ENCODE measurements at places on chromosomes 1 and 21.

- DNase-seq = no peak
Observed at GRCh38 chr1:51175278-51175677, 60.8 kb upstream of the RNF11 start.

DNA sequence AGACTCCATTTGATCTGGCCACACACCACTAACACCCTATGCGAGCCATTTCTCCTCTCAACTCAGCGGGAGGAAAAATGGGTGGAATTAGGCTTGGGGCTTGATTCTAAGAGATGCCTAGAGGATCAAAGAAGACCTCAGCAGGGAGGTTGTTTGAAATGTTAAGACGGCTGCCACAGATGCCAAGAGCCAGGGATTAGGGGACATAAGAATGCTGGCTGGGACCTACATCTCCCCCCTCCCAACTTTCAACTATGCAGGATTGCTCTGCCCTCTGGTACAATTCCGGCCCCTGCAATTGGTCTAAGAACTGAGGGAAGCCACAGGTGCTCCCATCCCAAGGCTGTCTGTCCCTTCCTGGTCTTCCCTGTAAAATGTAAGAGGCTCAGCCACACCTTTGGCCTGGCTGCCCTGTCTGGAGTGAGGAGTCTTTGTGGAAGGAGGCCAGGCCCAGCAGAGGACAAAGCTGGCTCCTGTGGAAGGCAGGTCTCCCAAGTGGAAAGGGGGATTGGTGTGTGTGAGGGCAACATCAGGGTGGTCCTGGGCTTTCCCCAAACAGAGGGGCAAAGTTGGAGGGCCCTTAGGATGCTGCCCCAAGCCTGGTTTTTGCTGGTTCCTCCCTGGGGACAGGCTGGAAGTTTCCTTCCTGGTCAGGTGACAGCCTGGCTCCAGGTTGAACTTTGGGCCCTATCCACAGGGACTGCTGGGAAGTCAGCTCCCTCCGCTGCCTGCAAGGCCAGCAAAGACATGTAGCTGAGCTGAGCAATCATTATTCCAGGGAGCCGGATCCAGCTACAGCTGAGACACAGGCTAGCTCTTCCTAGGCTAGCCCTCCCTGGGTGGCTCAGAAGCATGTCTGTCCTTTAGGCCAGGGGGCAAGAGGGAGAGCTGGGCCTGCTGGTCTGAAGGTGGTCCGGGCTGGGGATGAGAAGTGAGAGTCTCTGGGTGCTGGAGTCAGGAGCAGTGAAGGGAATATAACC, 34.5 kb upstream of the SYNC start:
- no peak for DNase-seq

GRCh38 chr21:28771790-28772501, 220.7 kb downstream of the LTN1 start:
- DNase-seq = no peak

DNA sequence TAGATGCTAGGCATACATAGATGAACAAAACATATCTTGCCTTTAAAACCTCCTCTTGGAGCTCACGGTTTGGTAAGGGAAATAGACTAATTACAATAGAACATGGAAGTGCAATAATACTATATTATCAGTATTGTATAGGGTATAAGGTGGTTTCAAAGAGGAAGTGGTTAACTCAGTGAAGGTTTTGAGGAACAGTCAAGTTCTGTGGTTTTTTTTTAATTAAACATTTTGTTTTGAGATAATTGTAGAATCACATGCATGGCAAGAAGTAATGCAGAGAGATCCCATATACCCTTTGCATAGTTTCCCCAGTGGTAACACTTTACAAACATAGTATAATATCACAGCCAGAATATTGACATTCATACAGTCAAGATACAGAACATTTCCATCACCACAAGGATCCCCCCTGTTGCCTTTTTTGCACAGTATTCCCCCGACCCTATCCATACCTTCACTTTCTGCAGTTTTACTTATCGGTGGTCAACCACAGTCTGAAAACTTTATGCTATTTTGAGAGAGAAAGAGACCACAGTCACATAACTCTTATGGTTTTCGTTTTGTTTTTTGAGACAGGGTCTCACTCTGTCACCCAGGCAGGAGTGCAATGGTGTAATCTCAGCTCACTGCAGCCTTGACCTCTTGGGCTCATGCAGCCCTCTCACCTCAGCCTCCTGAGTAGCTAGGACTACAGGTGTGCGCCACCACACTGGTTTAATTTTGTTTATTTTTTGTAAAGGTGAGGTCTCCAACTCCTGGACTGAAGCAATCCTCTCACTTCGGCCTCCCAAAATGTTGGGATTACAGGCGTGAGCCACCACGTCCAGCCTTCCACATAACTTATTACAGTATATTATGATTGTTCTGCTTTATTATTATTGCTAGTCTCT, 60.5 kb upstream of the KIAA1614 start:
- no peak for DNase-seq

GRCh38 chr1:44637702-44638411, 36.4 kb downstream of the TMEM53 start:
- DNase-seq = no peak

DNA sequence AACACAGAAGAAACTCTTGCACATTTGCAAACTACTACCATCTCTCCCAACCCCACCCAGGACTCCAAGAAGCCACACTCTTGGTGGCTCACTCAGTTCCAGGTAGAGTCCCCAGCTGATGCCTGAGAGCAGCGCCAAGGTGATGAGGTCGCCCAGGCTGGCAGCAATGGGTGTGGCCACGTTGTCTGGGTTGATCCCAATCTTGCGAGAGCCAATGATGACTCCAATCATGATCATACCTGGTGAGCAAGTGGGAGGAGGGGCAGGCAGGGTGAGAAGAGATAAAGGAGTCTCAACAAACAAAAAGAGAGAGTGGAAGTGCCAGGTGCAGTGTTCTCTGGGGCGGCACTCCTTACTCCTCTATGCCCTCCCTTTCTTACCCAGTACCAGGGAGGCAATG, 14.4 kb downstream of the SLC41A1 start:
- DNase-seq = no peak

- DNase-seq = no peak
Observed at GRCh38 chr1:119816407-119816806, 5.1 kb upstream of the REG4 start.

DNA sequence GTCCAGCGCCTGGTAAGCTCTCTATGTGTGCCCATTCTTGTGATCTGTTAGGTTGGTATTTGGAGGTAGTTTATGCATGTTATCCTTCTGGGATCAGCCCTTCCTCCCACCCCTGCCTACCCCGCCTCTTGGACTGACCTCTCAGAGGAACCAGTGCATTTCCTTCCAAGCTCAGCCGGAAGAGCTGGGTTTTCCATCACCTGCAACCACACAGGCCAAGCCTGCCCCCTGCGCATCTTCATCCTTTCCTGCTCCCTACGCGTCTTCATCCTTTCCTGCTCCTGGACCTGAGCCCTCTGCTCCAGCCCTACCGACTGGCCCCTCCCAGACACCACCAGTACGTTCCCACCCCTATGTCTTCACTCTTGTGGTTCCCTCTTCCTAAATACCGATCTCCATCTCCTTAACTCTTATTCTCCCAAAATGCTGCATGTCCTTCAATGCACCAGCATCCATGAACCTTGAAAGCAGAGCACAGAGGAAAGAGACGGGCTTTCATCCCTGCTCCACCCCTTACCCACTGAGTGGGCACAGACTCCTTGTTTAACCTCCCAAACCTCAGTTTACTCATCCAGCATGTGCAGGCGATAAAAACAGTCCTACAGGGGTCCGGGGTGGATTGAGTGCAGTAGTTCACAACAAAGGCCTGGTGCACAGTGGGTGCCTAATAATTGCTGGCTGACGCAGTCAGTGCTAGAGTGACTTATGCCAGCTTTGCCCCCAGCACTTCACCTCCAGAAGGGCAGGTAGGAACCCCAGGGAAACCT, 526.3 kb downstream of the MATN1 start:
- DNase-seq = no peak

DNA sequence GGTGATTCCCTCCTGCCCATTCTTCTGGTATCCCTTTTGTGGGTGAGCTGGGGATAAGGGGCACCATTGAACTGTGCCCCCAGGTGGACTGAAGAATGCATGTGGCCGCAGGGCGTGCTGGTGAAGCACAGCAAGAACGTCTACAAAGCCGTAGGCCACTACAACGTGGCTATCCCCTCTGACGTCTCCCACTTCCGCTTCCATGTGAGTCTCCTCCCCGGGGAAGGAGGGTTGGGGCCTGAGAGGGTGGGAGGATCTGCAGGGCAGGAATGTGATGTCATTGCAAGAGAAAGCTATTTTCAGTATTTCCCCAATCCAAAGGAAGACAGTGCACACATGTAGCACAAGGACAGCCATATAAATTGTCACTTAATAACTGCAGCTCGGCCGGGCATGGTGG, 7.5 kb upstream of the KPNA6 start:
- no peak for DNase-seq

DNA sequence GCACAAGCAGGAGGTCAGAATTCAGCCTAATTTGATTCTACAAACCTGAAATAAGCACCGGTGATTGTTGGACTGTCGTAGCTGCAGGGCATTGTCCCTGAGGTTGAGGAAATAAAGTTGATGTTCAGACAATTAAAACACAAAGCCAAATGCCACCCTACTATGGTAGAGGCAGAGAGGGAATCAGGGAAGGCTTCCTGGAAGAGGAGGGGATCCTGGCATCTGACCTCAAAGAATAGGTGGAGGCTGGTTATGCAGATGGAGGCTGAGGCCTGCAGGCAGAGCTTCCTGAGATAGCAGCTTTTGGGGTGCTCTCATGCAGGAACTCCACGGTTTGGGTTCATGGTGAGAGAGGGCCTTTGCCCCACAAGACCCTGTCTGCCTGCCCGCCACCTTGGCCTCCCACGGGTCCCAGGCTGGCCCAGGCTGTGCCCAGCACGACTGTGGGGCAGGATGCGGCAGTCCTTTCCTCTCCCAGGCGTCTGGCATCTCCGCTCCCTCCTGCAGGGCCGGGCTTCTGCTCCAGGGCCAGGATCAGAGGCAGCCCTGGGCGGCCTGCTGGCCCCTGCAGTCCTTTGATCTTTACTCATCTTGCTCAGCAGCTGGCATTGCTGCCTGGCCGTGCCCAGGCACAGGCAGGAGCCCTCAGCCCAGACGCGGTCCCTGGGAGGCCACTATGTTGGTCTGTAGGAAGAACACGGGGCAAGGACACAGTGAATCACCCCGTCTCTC, 134.1 kb upstream of the VAMP3 start:
- DNase-seq = no peak

- no peak for DNase-seq
Observed at GRCh38 chr1:43134068-43134467, 38.0 kb downstream of the EBNA1BP2 start.

- no peak for DNase-seq
Observed at GRCh38 chr1:99170516-99170915, 93.8 kb upstream of the PLPPR4 start.

DNA sequence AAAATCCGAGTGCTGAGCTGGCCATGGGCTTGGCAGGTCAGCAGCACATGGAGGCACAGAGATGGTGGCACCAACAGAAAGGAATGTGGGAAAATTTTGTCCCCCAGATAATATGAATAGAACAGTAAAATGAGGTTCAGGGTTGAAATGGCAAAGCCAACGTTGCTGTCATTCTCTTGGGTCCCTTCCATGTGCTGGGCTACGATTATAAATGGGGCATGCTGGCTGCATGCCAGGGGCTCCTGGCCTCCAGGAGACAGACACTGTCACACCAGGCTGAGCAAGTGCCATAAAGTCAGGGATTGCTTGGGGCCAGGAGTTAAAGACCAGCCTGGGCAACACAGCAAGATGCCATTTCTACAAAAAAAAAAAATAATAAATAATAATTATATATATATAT, 77.1 kb downstream of the TOMM20 start:
- no peak for DNase-seq

DNA sequence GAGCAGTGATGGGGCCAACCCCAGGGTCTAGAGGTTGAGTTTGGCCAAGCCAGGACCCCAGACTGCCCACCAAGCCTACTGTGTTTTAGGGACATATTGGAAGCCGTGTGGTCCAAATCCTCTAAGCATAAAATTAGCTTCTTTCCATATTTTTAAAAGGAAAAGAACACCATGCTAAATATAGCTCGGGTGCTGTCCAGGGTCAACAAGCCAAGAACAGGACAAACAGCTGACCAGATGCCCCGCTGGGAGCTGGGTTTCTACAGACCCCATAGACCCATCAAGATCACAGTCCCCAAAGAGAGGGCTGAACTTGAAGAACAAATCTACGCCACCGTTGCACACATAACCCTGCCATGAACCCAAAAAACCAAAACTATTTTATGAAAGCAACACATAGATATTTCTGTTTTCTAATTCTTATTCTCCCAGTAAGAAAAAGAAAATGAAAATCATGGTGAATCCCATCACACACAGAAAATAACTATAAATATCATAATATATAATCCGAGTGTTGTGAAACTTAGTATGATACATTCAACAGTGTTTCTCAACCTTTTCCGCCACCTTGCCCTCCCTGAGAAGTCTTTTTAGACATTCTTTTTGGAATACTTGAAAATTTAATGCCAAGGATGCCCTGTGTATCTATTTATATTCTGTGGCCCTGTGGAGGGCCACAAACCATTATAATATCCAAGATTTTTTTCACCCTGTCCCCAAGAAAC, 36.2 kb upstream of the FHAD1 start:
- no peak for DNase-seq

- DNase-seq = no peak
Observed at GRCh38 chr1:201598973-201599372, 60.0 kb downstream of the NAV1 start.

GRCh38 chr1:4726620-4727341, 72.4 kb downstream of the AJAP1 start:
- DNase-seq = no peak

- no peak for DNase-seq
Observed at GRCh38 chr1:22517956-22518355, 45.3 kb upstream of the EPHA8 start.

GRCh38 chr1:23650344-23650990, 41.1 kb upstream of the RPL11 start:
- no peak for DNase-seq

DNA sequence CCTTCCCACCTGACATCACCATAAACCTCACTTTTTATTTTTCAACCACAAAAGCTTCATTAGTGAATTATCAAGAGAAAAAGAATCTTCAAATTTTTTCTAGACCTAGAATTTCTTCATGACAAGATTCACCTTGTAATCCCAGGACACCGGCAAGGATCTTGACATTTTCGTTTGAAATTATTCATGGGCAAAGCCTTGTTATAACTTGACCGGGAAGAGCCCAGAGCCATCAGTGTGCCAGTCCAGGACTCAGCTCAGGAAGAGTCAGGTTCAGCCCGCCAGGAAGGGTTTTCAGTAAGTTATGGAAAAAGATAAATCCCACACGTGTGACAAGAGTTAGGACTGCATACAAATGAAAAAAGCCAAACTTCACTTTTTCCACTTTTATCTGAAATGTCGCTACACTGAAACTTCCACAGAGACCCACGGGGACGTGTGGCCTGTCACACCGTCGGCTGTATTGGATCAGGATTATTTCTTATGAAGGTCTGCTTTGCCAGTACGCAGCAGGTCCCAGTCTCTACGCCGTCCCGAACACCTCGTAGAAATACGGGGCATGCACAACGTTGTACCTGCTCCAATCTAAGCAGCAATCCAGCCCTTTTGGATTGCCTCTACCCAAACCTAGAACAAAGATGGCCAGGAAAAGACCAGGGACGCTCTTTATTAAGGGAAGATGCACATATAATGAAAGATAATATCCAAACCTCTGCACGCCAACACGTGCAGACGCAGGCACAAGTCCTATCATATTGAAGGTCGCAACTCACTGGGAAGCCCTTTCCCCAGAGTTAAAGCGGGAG, 916 bp downstream of the F3 start:
- no peak for DNase-seq
